ENCODE measurements at places on chromosomes 7 and 10.

GRCh38 chr7:1432411-1433082, 26.7 kb downstream of the MICALL2 start:
- peak; percentile 66 for DNase-seq

- DNase-seq: no peak
These were observed 5.7 kb downstream of the SLC25A40 start for GRCh38 chr7:87870471-87870870.

DNA sequence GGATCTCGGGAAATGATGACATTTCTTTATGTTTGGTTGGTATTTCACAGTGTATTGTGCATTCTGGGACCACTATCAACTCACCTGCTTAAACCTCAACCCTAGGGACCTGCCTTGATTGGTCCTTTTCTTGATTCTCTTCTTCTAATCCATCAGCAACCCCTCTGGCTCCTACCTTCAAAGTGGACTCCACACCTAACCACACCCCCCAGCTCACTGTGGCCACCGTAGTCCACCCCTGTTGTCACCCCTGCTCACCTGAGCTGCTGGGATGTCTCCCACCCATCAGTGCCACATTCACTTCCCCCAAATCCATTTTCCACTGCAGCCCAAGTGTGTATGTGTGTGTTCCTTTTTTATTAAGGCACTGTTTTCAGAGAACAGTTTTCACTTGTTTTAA, 145.0 kb downstream of the PLPP4 start:
- DNase-seq: no peak

GRCh38 chr7:90272242-90272641, 27.3 kb downstream of the CFAP69 start:
- no peak for DNase-seq

GRCh38 chr7:81201188-81201587, 282.3 kb upstream of the SEMA3C start:
- no peak for DNase-seq

- no peak for DNase-seq
These were observed 30.6 kb downstream of the ANLN start for GRCh38 chr7:36420307-36420706.

DNA sequence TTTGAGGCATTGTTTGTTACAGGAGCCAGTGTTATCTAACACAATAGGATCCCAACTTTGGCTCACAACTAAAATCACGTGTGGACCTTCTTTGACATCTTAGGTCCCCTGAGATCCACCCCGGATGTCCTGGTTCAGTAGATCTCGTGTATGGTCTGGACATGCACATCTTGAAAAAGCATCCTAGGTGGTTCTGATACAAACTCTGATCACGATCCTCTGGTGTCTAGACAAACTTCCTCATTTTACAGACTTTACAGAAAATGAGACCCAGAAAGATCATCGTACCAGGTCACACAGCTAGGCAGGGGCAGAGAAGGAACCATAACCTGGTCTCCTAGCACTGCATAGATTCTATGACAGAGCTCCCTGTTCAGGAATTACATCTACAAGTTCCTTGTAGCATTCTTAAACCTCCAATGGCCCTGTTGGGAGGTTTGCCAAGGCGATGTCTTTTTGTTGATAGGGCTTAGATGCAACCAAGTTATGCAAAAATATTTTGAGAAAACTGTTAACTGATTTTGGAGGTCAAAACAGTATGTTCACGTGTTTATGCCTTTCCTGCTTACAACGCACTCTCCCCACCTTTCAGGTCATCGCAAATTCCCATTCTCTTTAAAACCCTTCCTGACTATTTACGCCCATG, 30.8 kb upstream of the CHST15 start:
- no peak for DNase-seq

GRCh38 chr7:157402911-157403534, 66.2 kb downstream of the DNAJB6 start:
- no peak for DNase-seq

GRCh38 chr7:103640031-103640779, 194.2 kb upstream of the SLC26A5 start:
- DNase-seq: no peak

DNA sequence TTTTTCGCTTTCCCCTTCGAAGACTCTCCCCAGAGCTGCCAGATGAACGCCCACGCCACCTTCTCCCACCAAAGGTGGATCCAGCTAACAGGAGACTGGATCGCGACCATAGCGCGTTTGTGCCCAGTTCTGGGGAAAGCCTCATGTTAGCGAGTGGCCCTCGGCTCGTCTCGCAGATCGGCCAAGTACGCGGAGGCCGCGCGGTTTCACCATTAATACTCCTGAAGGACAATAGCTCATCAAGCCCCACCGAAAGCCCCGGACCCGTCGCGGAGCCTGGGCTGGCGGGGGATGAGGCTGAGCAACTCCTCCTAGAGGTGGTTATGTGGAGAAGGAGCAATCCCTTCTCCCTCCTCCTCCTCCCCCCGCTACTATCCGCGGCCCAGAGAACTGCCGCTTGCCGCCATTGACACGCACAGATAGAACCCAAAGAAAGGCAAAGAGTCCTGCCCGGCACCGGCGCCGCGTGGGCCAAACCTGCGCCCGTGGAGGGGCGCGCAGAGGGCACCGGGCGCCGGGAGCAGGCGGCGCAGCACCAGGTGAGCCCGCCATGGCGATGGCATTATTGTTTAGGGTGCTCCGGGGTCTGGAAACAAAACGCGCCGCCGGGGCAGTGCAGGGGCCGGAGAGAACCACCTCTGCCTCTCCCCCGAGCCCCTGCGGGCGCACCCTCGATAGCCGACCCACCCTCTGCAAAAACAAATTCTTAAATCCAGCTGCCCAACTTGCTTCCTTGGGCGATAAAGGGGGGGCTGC, at the start of gene MACROH2A2:
Gene MACROH2A2, plus strand, starts transcription at position 385 of the 756 bp plus-strand sequence. CDS start 22,813 bp downstream, outside the sequence.
- DNase-seq: no peak

DNA sequence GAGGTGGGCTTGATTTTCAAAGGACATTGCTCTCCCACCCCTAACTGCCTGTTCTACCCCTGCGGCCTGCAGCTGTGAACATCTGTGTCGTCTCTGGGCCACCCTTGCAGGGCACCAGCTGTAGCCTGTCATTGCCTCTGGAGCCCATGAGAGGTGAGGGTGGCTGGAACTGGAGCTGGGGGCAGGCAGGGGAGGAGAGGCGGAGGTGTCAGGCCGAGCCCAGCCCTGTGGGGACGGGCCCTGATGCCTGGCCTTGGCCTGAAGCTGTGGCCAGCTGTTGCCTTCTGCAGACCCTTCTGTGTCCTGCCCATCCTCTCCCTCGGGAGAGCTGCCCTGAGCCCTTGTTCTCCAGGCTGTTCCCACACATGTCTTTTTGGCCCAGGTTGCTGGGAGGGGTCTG, 44.5 kb downstream of the PALD1 start:
- no peak for DNase-seq

DNA sequence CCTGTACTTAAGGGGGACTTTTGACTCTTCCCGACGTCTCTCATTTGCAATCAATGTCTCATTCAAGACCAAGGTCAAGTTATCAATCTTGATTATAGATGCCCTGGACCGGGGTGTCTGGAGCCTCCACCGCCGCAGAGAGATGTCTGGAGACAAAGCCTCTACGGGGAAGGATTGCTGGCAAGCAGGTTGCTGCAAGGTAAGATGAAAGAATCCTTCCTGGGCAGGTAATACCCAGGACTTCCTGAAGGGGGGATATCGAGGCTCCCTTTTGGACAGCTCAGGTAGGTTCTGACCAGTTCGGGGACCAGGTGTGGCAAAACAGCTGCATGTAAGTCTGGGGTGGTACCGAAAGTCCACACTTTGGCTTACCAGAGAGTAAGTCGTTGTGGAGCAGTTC, 12.5 kb upstream of the CUX1 start:
- DNase-seq: no peak

DNA sequence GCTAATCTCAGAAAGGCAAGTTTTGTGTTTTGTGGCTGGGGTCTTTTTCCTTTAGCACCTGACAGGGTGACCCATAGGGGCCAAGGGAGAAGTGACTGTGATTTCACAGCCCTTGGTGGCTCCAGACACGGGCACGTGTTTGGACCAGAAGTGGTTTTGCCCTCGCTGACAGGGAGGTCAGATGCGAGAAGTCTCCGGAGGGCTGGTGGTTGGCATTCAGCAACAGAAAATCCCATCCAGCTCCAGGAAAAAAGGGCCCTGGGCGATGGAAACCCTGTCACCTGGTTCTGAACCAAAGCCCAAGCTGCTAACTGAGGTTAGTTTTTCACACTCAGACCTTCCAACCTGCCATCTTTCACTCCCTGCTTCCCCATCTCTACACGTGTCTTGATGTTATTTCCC, 272.9 kb downstream of the TRIL start:
- no peak for DNase-seq

- DNase-seq: no peak
These were observed 2.0 kb upstream of the GATA3 start for GRCh38 chr10:8052341-8052955.

All from activated T-helper 9 cell treated with anti-CD3 and anti-CD28 coated beads, Interleukin-2, amount 50 U/mL, for 16 hours (primary cell).